NCI-H1105 treated with DMSO at 0.1 percent for 48 hours (cell line): ENCODE measurements at places on chromosomes 3 and 15.

DNA sequence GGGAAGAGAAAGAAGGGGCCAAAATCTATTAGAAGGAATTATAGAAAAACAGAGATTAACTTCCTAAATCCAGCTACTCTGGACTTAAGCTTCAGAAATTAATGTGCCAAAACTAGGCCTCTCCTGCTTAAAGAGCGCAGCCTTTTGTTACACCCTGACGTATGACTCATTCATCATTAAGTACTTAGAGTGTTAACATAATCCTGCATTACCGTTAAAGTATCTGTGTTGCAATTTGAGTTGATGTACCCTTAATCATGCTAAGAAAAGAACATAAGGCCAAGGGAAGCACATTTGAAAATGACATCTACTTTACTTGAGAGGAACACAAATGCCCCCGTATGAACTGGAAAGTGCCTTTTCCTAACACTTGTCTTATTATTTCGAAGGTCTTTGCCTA, 7.9 kb downstream of the HTR3D start:
- DNase-seq: no peak

DNA sequence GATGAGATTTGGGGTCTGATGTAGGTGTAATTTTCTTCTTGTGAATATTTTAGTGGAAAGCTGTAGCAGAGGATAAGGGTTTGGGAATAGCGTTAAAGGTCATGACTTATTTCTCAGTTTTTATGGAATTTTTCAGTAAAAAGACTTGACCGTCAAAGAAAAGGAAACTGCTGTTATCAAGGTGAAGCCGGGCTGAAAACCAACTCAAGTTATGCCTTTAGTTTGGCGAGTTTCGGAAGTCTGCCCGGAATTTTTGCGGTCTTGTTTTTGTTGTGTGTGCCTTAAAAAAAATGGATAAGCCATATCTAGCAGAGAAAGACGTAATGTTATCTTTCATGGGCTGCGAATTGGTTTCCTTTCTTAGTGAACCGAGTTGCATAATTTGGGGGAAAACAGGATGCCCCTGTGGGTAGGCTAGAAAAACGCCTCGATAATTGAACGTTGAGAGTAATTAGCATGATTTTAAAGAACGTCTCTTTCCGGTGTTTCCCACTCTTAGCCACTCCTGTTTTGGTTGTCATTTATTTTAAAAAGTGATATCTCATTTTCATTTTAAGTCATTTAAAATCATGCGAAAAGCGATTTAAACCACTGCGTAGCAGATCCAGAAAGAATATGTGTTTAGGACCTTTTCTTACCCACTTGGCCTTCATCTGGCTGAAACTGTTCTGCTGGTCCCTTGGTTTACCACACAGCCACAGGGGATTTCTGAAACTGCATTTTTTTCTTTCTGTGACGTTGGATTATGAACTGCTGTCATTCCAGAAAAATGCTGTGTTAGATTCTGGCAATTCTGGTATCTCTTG, 1.1 kb downstream of the NFKBIZ start:
- DNase-seq: no peak

DNA sequence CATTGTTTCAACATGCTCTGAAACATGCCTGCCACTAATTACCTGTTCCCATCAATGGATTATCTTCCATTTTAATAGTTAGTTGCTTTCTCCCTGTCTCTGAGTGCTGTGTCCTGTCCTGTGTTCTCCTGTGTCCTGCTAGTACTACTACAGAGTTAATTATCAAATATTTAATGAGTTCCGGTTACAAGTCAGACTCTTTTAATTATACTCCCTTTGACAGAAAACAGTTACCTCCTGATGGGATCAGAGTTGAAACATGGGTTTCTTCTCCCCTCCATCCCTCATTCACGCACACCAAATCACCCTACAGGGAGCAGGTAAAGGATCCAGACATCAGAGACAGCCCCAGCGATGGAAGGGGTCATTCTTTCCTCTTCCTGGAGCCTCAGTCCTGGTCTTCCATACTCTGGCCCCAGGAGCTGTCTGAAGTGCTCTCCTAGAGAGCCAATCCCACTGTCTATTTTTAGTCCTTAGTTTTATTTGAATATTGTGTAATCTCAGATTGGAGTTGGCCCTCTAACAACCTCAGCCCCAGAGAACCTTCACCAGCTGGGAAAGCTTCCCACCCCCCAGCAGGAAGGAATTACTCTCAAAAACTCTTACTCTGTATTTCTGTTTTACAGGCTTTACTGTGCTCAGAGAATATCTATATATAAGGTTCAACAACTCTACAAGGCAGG, 137.0 kb upstream of the C2CD4B start:
- no peak for DNase-seq

DNA sequence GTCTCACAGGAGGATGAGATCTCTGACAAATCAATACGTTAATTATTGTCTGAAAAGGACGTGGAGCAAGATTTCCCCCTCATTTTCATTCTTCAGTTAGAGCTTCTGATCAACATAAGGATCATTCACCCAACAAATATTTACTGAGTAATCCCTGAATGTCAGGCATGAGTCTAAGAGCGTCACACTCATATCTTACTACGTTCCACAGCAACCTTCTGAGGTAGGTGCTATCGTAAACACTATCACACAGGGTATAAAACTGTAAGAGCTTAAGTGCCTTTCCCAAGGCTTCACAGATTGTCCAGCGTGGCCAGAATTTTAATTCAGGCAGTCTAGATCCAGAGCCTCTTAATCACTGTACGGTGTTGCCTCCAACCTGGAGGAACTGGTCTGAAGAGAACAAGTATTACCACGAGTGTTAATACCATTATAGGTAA, 10.6 kb upstream of the TM4SF1 start:
- no peak for DNase-seq
